Suppressor macrophage (primary cell): ENCODE measurements at places on chromosomes 1 and 21.

DNA sequence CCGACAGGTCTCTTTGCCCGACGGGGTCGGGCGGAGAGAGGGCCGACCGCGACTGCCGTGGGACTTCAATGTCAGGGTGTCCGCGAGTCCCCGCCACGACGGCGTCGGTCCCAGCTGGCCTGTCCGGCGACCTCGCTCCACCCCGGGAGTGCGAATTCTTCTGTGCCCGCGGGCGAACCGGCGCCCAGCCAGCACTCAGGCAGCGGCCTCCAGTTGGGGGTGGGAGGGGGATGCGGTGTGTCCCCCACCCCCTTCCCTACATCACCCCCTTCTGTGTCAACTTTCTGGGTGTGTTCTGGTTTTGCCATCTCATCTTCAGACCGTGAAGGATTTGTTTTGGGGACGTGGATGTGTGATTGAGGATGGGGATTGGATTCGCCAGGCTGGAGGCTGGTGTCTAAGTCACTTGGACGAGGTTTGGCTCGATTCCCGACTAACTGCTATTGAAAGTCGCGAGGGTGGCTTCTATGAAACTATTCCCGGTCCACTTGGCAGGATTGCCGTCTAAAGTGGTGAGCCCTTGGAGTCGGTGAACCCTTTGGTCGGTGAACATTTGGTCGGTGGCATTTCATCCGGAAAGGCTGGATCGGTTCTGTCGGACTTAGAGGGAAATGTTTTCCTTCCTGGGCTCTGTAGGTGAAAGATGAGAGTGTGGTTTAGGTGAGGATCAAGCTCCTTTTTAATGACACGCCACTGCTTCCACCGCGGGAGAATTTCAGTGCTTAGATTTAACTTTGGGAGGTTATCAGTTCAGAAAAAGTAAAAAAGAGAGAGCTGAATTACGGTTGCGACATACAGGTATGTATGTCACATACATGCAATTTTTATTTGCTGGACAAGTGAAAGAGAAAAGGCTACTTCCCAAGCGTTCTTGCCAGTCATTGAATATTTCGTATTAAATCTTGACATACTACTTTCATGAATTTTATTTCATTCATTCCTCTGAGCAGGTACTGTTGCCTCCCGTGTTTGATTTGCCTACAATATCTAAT, 771 bp downstream of the ABCD3 start:
- peak; percentile 17 for DNase-seq

DNA sequence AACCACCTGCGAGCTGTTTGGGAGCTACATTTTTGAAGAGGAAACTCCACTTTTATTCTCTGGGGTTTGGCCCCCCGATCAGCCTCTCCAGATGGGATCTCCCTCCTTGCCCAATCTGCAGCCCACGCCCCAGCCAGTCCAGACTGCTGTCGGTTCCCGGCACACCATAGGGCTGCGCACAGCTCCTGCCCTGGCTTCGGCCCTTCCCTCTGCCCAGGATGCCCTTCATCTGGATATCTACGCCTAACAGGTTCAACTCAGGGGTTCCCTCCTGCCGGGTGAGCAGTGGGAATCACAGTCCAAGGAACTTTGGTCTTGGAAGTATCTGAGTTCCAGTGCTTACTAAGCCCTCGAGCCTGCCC, 135.3 kb downstream of the KAZN start:
- no peak for DNase-seq

GRCh38 chr21:14988760-14989159, 76.0 kb downstream of the NRIP1 start:
- no peak for DNase-seq

DNA sequence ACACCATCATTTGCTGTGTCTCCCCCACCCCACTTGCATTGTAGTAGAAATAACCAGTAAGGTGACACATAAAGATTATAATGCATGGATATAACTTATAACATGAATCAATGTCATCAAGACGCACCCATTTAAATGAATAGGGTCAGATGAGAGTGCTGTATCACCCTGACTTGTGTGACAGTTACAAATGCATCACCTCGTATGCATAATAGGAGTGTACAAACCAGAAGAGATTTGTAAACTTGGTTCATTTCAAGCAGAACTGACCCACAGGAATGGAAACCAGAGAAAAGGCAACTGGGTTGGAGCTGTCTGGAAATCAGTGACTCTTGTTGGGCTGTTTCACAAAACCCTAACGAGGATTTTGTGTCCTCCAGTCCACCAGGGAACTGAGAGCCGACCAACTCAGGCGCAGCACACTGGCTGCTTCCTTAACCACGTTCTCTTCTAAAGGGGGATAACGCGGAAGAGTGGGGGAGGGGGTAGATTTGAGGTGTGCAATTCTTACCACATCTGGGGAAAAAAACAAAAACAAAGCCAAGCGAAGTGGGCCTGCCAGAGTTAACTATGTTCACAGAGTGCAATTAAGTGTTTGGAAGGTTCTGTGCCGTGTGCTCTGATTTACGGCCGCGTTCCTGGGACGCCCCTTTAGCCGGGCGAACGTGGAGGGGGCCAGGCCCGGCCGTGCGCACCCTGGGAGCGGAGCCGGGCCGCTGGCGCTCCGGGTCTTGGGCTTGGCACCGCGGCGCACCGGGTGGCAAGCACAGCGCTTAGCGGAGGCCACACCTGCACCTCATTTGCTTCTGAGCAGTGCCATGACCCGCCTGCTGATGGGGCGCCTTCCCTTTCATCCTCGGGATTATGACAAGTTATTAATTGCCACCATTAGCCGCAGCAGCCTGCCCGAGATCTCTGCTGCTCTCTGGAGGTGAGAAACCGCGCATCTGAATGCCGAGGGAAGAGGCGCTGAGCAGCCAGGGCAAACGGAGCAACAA, 248.8 kb upstream of the FOXD3 start:
- no peak for DNase-seq

DNA sequence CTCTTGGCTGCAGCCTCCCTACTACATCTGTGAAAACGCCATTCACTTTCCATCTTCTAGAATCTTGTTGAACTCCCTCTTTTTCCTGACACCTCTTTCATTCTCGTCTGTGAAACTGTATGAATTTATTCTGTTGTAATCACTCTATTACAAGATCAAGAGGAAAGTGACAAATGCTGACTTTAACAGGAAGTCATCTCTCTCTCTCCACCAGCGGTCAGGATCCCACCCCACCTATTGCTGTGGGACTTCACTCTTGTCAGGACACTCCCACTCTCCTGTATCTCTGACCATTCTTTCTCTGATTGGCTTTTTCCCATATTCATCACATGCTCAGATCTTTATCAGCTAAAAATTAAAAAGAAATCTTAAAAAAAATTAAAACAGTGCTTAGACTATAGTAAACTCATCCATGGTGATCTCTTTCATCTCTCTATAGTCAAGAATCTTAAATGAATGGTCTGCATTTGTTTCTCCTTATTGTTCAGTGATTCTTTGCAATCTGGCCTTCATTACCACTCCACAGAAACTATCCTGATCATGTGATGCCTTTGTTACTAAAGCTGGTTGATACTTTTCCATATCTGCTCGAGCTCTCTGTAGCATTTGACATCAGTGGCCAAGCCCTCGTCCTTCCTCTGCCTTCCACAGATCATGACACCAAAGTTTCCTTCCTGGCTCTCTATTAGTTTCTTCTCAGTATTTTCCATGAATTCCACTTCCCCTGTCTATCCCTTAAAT, 113.6 kb downstream of the UCHL5 start:
- no peak for DNase-seq

DNA sequence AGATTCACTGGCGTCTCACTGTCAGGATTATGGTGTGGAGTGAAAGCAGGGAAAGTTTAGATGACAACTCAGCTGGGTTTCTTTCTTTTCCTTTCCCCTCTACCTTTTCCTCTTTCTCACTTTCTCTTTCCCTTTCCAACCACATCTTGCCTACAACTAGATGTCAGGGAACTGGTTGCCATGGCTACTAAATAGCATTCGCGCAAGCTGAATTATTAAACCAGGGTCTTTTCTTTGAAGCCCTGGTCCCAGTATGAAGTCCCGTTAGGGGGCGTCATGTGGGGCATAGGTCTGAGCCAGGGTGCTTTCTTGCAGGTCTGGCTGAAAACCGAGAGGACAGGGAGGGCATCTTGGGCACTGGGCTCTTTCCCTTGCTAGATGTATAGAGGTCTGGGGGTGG, 168.4 kb upstream of the CACNA1E start:
- DNase-seq: no peak

GRCh38 chr1:204348242-204348641, 11.5 kb downstream of the PLEKHA6 start:
- no peak for DNase-seq

DNA sequence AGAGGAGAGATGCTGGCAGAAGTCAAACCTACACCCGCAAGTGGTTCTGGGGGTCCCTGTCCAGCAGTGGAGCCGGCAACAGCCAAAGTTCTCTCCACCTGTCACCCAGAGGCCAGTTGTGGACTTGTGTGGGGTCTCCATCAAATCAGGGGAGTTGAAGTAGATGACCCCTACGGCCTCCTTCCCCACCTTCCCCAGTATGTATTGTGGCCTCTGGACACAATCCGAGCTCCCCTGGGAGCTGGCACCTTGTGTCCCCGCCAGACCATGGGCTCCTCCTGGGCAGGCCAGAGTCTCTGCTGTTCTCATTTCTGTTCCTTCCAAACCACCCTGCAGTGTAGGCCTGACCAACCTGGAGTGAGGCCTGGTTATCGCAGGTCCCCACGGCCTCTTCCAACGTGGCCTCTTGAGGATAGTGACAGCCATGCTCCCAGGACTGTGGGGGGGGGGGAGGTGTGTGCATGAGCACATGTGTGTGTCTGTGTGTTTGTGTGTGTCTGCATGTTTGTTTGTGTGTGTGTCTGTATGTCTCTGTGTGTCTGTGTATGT, 246.4 kb downstream of the MATN1 start:
- no peak for DNase-seq

GRCh38 chr1:100147875-100148274, 14.9 kb downstream of the TRMT13 start:
- DNase-seq: no peak

DNA sequence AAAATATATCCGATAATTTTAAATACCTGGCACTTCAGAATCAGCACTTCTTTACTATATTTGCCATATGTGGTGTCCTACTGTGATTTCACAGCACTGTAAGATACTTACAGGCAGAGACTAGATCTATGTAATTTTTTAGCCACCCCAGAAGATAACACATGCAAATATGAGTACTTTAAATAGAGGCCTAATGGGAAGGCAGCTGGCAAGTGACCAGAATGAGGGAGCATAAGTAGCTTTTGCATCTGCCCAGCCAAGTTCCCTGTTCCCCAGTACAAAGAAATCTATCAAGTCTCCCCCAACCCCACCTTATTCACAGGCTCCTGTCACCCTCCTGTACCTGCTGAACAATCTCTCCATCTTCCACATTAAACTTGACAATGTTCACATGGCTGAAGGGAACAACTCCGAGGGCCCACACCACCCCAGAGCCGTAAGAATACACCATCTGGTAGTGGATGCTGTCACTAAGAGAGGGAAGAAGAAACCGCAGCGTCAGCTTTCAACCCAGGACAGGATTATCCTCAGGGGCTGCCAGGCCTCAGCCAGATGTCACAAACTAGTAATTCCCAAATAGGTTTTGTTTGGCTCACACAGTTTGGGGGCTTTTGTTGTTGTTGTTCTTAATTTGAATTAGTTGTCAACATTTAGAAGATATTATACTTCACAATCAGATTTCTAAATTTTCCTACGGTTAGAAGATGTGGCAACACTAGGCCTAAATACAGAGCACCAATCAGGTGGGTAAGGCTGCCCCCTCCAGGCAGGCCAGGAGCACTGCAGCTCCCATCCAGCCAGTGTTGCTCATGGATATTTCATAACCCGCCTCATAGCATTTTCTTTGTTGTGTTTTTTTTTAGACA, 10.4 kb downstream of the EMC1 start:
- DNase-seq: peak; percentile 82

DNA sequence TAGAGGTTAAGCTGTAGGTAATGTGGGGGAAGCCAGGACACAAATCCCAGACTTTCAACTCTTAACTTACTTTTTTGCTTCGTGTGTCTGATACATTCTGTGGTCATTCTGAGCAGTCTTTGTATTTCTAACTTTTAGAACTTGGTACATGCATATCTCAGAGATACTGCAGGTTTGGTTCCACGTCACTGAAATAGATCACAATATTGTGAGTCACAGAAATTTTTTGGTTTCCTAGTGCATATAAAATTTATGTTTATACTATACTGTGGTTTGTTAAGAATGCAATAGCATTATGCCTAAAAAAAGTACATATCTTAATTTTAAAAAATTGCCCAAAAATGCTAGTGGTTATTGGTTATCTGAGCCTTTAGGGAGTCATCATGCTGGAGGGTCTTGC, 3.2 kb downstream of the URB2 start:
- DNase-seq: no peak

DNA sequence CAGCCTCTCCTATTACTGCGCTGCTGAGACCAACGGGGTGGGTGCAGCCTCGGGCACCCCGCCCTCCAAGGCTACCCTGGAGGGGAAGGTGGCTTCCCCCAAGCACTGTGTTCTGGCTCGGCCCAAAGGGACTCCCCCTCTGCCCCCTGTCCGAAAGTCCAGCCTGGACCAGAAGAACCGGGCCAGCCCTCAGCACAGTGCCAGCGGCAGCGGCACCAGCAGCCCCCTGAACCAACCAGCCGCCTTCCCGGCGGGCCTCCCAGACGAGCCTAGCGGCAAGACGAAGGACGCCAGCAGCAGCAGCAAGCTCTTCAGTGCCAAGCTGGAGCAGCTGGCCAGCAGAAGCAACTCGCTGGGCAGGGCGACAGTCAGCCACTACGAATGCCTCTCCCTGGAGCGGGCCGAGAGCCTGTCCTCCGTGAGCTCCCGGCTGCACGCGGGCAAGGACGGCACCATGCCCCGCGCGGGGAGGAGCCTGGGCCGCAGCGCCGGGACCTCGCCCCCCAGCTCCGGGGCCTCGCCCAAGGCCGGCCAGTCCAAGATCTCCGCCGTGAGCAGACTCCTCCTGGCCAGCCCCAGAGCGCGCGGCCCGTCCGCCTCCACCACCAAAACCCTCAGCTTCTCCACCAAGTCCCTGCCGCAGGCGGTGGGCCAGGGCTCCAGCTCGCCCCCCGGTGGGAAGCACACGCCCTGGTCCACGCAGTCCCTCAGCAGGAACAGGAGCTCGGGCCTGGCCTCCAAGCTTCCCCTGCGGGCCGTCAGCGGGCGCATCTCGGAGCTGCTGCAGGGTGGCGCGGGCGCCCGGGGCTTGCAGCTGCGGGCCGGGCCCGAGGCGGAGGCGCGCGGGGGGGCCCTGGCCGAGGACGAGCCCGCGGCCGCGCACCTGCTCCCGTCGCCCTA, 533.1 kb downstream of the KIF26B start:
- no peak for DNase-seq

DNA sequence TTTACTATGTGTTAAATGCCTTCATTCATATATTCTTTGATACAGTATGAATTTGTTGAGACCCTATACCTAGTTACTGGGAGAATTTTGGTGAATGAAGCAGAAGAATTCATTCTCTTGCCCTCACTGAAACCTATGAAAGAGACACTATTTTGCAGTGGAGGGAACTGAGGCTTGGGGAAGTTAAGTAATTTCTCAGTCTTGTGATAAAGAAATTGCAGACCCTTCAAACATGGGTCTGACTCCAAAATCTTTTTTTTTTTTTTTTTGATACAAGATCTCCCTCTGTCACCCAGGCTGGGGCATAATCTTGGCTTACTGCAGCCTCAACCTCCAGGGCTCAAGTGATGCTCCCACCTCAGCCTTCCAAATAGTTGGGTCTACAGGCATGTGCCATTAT, 132.1 kb downstream of the DNM3 start:
- DNase-seq: peak; percentile 27
